GM12892 (cell line): ENCODE measurements at places on chromosomes 12 and 14.

GRCh38 chr12:84929501-84929900, 16.9 kb upstream of the SLC6A15 start:
- DNase-seq = no peak

DNA sequence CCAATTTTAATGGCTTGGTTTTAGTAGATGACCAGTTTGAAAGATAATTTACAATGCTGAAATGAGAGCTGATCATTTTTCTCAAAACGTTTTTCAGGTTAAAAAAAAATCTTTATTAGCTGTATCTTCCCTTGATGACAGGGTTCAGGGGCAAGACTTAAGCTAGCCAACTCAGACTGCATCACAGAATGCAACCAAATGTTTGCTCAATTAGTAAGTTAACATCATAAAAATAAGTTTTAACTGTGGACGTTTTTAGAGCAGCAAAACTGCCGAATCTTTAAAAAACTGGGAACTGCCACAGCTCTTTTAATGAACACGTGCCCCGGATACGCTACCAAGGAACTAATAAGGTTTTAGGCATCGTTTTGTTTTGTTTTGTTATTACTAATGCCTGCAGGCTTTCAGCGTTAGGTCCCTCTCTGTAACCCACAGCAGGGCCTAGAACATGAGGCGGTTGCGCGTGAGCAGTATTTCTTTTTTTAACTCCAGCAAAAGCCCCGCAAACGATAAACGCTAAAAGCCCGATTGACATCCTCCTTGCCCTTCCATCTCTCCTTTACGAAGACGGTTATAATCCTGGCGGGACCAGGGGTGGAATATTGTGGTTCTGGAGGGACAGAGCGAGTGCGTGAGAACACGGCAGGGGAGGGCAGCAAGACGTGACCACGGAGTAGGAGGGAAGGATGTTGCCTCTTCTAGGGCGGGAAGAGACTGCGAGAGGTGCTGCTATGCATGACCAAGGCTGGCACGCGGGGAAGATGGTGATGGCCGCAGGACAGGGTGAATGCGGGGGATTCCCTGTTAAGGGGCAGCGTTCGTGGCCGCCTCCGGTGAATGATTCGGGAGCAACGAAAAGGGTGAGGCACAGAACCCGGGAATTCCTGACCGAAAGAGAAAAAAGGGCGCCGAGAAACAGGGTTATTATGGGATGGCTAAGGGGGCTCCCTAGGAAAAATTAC, 652 bp downstream of the SUPT16H start:
- peak; percentile 20 for DNase-seq

GRCh38 chr12:106282457-106283097, 20.0 kb upstream of the TCP11L2 start:
- peak; percentile 29 for DNase-seq

DNA sequence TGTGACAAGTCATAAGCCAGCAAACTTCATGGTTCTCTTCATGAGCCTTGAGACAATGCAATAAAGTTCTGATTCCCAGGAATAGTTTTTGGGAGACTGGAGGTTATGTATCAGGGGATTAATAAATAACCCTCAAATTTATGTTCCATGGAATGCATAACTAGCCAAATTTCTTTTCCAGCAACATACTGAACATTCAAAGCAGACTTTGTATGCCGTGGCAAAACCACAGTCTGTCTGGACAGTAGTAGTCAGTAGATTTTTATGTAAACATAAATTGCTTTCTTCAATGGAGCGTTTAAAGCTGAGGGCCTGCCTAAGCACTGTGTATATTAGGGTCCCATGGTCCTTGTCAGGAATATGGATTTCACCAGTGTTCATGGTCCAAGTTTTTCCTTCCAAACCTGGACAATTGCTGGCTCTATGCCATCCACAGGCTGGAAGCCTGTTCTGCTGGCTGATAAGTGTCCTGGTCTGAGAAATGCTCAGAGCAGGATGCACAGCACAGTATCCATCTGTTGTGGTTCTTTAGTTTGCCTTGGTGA, 144.9 kb downstream of the SRGAP1 start:
- DNase-seq = no peak

- DNase-seq = no peak
These were observed 187.4 kb downstream of the EFCAB11 start for GRCh38 chr14:89767131-89767530.

DNA sequence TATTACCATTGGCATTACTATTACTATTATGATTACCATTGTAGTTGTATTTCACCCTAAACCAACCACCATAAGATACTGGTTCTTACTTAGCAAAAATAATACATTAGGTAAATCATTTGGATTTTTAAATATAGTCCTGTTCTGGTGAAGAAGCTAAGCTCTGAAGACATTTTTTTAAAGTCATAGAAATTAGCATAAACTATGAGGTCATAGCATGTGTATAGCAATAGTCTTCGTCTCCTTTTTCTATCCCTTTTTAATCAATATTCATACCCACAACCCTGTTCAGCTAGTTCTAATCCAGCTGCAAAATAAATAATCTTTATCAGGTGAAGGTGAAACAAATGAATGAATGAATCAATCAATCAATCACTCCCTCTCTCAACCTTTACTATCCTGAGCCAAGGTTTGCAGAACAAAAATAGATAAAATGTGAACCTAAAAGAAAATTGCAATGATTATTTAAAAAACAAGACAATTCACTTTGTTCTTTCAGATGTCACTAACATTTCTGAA, 134.5 kb downstream of the STXBP6 start:
- no peak for DNase-seq

- no peak for DNase-seq
These were observed 14.8 kb upstream of the LRRC9 start for GRCh38 chr14:59905188-59905587.

DNA sequence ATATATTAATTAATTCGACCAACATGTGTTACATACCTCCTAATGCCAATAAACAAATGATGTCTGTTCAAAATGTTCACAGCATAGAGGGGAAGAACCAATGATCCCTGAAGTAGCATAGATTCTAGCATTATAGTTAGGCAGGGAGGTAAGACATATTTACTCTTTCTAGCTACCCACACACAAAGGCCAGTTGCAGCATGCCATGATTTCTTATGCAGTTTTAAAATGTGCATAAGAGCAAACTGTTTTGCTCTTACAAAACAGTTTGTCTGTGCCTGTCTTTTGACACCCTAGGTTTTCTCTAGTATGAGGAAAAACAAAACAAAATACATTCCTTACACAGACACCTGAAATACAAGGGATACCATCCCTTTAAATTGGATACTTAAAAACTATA, 61.9 kb downstream of the SLC16A7 start:
- no peak for DNase-seq

GRCh38 chr12:26471560-26471959, 276.2 kb downstream of the SSPN start:
- peak; percentile 16 for DNase-seq

DNA sequence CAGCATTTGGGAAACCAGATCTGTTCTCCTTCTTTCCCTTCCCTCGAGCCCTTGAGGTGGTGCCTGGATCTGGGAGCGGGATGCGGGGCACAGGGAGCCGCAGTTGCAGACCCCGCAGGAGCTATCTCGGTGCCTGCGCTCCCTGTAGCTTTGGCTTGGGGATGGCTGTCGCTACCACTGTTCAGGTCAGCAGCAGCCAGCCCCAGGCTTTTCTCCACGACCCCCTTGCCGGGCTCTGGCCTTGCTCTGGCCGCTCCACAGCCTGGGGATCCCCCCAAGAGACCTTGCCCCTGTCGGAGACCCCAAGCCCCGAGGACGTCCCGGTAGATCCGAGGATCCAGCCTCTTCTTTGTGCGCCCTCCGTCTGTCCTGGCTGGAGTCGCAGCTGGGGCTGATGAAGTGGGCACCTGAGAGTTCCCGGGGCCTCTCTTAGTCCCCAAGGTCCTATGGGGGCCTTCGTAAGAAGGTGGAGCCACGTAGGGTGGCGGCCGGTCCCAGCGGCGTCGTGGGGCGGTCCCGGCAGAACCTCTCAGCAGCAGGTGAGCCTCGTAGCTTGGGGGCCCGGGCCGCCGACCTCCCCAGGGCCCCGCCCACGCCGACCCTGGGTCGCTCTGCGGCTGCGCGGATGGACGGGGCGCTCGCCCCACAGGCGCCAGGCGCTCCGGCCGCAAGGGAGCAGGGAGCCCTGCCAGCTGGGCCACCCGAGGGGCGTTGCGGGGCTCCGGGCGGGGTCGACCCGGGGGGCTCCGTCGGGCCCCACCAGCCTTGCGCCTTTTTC, 1.3 kb downstream of the DDN start:
- DNase-seq = peak; percentile 89

DNA sequence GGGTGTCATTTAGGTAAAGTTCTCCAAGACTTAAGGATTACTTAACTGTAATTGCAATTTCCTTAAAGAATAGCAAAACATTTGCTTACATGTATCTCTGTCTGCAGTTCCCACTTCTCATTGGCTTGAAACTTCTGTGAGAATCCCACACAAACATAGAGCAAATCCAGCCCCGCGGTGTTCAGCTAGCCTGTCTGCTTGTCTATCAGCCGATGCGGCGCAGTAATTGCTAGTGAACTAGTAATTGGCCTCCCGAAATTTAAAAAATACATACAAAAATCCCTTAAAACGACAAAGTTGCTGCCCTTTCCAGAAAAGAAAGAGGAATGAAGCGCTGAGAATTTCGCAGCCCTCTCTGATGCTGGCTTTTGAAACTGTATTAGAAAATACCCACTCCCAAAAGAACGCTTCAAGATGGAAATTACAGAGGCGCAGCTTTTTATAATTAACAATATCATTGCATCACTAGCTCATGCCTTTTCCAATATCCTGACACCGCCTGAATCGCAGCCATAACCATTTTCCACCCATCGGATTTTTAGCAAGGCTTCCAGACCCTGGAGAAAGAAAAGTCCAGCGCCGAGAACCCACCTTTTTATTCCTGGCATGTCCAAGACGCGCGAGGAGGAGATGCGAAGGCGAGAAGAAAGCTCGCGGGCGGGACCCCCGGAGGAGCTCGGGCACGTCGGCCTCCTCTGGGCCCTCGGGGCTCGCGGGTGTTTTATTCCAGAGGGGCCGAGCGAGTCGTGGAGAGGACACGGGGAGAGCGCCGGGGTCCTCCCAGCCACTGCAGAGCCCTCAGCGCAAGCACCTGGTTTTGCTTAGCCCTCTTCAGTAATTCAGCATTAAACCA, 646 bp downstream of the FBLN5 start:
- no peak for DNase-seq

DNA sequence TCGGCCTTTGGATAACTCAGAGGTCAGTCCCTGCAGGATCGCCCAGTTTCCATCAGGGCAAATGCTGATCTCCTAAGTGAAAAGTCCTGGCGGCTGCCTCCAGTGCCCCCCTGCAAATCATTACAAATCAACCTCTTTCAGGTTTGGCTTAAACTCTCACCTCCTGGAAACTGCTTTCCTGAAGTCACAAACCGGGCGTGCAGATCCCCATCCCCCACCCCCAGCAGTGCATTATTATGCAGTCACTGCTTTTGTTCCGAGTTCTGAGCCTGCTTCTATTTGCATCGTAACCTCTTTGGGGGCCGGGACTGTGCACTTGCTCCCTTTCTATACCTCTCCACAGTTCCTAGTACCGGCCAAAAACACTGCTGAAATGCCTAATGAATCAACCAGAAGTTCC, at the start of gene USP44:
Gene USP44, minus strand, starts transcription at position 172 of the 400 bp plus-strand sequence. CDS start 17,220 bp downstream, outside the sequence.
- DNase-seq = no peak

GRCh38 chr12:115132145-115132544, 448.2 kb upstream of the TBX3 start:
- DNase-seq = no peak

- DNase-seq = no peak
These were observed 122.7 kb downstream of the C12orf42 start for GRCh38 chr12:103373088-103373523.

GRCh38 chr14:20093442-20093841, 17.1 kb upstream of the OR4K17 start:
- DNase-seq = no peak

DNA sequence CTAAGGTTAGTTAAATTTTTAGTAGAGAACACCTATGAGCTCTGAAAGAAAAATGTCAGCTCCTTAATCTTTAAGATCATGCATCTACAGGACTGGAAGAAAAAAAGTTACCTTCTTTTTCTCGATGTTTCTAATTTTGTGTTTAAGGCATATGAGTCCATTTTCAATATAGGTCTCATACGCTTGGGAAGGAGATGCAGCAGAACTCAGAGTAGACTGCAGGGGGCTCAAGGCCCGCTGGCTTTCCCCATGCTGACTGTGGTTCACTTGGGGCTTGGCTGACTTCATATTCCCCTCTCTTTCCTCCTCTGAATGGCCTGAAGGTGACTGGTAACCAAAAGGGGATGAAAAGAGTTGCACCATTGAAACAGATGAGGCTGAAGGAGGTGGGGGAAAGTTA, 1.5 kb downstream of the CAPRIN2 start:
- DNase-seq = no peak

DNA sequence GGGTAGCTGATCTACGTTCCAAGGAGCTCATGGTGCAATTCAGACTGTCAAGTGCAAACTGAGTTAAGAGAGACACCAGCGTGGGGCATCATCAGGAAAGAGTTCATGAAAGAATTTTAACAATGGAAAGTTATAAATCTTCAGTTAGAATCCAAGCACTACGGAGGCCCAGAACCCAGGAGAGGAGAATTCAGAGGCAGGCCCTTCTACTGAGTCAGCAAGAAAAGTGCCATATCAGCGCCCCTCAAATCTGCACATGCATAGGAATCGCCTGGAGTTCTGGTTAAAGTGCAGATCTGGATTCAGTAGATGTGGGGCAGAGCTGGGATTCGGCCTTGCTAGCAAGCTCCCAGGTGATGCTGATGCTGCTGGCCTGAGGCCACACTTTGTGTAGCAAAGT, 45.9 kb downstream of the CHST11 start:
- no peak for DNase-seq

GRCh38 chr12:32336261-32336660, 63.1 kb upstream of the FGD4 start:
- no peak for DNase-seq

DNA sequence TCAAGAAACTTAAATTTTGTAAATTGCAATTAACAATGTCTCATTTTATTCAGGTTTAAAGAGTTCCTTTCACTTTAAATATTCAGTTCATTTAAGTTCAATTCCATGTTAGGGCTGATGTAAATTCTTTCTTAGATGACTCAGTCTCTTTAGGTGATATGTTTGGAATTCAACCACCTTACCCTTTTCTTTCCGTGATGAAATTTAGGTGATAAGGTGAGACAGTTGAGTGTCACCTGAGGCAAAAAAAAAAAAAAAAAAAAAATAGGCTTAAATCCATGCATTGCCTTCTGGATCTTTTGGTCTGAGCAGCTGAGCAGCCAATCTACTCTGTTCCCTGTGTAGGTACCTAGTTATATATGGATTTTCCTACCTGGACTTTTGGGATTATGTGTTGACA, 299.5 kb downstream of the DAD1 start:
- no peak for DNase-seq

- no peak for DNase-seq
These were observed 3.6 kb upstream of the MORN3 start for GRCh38 chr12:121673013-121673511.

GRCh38 chr12:59113831-59114615, 193.7 kb upstream of the LRIG3 start:
- DNase-seq = peak; percentile 4

DNA sequence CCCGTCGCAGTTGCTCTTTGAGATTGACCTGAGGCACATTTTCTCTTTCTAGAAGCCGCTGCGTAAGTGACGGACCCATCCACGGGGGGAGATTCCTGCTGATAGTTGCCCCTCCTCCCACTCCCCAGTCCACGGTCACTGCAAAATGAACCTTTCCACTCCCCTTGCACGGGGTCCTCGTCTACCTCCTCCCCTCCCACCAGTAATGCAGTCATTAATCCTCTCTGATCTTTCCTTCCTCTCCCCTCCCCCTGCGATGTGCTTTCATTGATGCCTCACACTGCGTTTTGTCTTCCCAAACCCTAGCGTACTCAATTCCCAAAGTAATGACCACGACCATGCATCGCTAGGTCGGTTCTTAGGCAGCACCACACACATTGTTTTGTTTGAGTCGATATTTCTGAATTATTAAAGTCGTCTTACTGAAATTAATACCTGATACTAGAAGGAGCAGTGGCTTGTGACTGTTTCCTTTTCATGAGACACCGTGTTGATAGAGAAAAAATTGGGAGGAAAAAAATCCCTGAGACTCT, 857 bp downstream of the ETNK1 start:
- no peak for DNase-seq
